ENCODE measurements at places on chromosomes 7 and 10.

- DNase-seq = no peak
Observed at GRCh38 chr7:135204876-135205275, 6.5 kb downstream of the WDR91 start.

- no peak for DNase-seq
Observed at GRCh38 chr7:69935107-69935506, 336.8 kb downstream of the AUTS2 start.

- no peak for DNase-seq
Observed at GRCh38 chr10:62083412-62084267, 182.1 kb downstream of the ARID5B start.

GRCh38 chr7:108265007-108265406 is 134.8 kb upstream of the LAMB4 start:
- DNase-seq = no peak

GRCh38 chr7:141562543-141562942 is 11.3 kb downstream of the AGK start:
- no peak for DNase-seq

GRCh38 chr7:151551820-151552219 is 32.1 kb upstream of the RHEB start:
- no peak for DNase-seq

DNA sequence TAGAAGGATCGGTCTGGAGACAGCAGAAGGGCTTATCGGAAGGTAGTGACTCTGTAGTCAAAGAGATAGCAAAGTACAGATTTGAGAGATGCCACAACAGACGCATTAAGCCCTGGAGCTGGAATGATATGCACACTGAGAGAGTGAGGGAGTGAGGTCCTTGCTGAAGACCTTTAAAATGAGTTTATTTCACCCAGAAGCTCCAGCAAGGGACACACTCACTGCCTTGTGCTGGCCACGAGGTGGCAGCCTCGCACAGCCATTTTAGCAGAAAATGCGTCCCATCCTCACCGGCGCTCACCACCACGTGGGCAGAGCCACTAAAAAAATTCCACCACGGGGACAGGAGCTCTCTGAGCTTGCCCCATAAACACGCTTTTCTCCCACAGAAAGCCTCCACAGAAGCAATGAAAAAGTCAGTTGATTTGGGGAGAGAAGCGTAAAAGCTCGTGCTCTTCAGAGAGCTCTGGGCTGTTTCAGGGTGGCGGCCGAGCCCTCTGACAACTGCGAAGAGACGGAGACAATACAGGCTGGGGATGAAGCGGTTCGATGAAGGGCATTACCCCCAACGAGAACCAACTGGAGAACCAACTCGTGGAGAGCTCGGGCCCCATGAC is 163.0 kb upstream of the KLF14 start:
- no peak for DNase-seq

GRCh38 chr7:35768346-35768745 is 32.5 kb upstream of the SEPTIN7 start:
- no peak for DNase-seq

GRCh38 chr7:40839881-40840280 is 705.1 kb downstream of the SUGCT start:
- no peak for DNase-seq

- no peak for DNase-seq
Observed at GRCh38 chr7:31108097-31108657, 56.1 kb downstream of the ADCYAP1R1 start.

- no peak for DNase-seq
Observed at GRCh38 chr7:128835231-128835751, 5.1 kb downstream of the FLNC start.

- no peak for DNase-seq
Observed at GRCh38 chr10:7572391-7572790, 94.4 kb downstream of the ITIH5 start.

- no peak for DNase-seq
Observed at GRCh38 chr7:14793151-14793550, 109.4 kb downstream of the DGKB start.

GRCh38 chr7:29139796-29140195 is 6.5 kb downstream of the CPVL start:
- DNase-seq = no peak

Measured in HFF-Myc (cell line).